ENCODE measurements at places on chromosomes 5 and 9.

- DNase-seq, result no peak
Measured at GRCh38 chr9:79817438-79818004, 245.8 kb downstream of the TLE4 start.

DNA sequence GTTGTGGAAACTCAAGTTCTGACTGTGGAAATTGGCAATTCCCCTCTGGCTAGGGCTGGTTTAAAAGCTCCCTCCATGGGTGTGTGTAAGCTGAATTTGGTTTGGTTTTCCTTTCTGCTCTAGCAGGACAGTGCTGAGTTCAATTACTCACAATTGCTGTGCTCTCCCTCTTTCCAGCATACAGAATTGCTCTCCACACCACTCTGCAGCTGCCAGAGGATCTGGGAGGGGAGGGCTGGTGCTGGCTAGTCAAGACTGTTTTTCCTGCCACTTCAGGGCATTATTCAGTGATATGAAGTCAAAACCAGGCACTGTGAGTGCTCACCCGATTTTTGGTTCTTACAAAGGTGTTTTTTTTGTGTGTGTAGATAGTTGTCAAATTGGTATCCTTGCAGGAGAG is 336.9 kb upstream of the SLC24A2 start:
- DNase-seq, result no peak

DNA sequence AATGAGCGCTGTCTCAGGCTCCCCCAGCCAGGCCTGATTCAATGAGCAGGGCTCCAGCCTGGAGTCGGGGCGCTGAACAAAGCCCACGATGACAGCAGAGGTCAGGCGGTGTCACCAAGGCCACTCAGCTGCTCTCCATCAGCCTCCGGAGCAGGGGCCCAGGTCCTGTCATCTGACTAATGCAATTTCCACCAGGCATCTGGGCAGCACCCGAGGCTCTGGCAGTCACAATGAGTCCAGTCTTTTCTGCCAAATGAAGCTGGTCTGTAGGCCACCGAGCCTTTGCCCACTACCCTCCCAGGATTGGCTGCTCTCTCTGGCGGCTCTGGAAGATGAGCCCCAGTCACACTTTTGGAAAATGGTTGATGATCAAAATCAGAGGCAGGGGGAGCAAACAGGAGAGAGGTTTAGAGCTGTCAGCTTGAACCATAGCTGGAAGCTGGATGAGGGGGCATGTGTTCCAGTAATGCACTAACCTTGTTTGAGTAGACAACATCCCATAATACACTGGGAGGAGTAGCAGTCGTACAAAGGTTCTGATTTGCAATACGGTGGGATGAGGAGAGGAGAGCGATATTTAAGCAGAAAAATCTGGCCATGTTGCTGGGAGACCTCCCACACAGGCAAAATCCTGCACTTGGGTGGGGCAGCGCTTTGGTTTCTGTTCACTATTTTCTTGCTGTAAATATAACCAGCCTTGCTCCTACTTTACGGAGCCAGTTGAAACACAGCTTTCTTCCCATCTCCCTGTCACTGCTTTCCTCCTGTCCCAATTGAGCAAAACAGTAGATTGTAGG is 306.4 kb upstream of the PANK3 start:
- peak; percentile 68 for DNase-seq

- DNase-seq, result no peak
Measured at GRCh38 chr5:123486951-123487655, 24.9 kb upstream of the CSNK1G3 start.

GRCh38 chr5:141910271-141910673 is 13.4 kb upstream of the DELE1 start:
- no peak for DNase-seq

DNA sequence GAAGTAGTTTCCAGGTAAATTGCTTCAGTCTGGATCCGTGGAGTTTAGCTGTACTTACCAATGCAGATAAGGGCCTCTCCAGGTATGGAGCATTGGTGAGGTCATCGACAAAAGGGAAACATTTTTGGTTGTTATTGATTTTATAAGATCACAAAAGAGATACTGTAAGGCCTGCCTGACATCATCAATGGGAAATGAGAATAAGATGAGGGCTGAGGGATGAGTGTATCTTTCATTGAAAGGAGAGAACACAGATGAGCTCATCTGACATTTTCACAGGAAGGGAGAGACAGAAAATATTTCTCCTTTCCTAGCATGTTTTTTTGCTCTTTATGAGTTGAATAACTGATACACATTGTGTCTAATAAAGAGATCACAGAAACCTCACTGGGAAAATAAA is 233.6 kb downstream of the SAXO1 start:
- DNase-seq, result no peak

DNA sequence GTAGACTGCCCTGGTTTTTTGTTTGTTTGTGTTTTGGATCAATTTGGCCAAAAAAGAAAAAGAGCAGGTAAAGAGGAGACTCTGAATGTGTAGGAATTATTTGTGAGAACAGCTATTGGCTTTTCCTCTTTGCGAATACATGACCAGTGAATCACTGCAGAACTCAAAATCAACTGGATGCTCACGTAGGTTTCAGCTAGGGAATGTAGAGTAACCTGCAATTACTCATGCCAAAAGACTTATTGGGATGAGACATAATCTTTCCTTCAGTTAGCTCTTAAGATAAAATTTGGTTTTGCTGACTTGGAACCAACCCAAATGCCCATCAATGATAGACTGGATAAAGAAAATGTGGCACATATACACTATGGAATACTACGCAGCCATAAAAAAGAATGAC is 348.0 kb downstream of the NPR3 start:
- DNase-seq, result no peak

GRCh38 chr9:135240222-135240621 is 152.8 kb downstream of the OLFM1 start:
- DNase-seq, result no peak

GRCh38 chr5:3139499-3139931 is 388.0 kb upstream of the IRX2 start:
- no peak for DNase-seq

- no peak for DNase-seq
Measured at GRCh38 chr9:135519179-135519971, 1.9 kb upstream of the LCN1 start.

GRCh38 chr5:56327809-56328208 is 94.7 kb upstream of the ANKRD55 start:
- no peak for DNase-seq

GRCh38 chr5:92002721-92003274 is 619.7 kb upstream of the ARRDC3 start:
- no peak for DNase-seq

GRCh38 chr5:41156739-41157138 is 56.6 kb downstream of the C6 start:
- no peak for DNase-seq

GRCh38 chr9:100167915-100168654 is 69.0 kb downstream of the INVS start:
- DNase-seq, result no peak

GRCh38 chr5:17151686-17152085 is 65.7 kb upstream of the BASP1 start:
- no peak for DNase-seq

- DNase-seq, result peak; percentile 79
Measured at GRCh38 chr5:37837414-37838032, 2.3 kb downstream of the GDNF start.

GRCh38 chr5:114362977-114363761 is 1.3 kb downstream of the KCNN2 start:
- no peak for DNase-seq

- DNase-seq, result no peak
Measured at GRCh38 chr5:131217791-131218190, 46.1 kb upstream of the CDC42SE2 start.

DNA sequence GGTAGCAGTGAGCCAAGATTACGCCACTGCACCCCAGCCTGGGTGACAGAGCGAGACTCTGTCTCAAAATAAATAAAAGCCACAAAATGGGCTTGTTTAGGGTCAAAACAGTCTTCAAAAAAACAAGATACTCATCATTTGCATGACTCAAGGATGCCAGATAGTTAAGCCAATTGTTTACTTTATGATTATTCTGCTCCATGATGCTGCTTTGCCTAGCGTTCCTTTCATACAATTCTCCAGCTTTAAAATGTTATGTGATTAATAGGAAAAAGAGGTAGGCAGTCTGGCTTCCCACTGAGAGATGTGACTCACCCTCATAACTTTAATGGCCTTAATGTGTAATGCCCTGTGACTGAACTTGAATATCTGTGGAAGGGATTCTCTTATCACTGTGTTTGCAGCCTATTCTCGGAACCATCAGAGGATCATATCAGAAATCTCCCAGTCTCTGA is 364.6 kb upstream of the TRPC7 start:
- DNase-seq, result no peak

GRCh38 chr5:1055896-1056610 is 47.5 kb downstream of the NKD2 start:
- no peak for DNase-seq

DNA sequence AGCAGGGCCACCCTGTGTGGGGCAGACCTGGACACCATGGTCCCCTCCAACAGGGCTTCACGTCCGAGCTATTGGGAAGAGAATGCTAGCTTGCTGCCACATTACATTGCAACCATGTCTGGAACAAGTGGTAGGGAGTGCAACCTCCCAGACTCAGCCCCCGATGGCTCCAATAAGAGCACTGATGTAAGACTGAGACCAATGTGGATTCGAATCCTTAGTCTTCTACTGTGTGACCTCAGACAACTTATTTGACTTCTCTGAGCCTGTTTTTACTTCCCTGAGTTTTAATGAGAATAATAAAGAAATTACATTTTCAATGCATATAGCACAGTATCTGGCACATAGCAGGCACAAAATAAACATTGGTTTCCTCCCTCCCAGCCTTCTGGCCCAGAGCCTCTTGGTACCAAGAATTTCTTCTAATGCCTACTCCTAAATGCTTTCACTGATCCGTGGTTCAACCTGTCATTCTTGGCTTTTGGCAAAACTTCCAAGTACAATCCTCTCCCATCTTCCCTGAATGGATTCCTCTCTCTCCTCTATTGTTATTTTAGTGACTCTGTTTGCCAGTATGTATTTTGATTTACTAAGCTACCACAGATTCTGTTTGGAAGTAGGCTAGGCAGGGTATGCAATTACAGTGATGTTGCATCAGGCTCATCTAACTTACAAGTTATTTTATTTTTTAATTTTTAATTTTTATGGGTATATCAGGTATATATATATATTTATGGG is 34.6 kb upstream of the COL15A1 start:
- DNase-seq, result no peak

DNA sequence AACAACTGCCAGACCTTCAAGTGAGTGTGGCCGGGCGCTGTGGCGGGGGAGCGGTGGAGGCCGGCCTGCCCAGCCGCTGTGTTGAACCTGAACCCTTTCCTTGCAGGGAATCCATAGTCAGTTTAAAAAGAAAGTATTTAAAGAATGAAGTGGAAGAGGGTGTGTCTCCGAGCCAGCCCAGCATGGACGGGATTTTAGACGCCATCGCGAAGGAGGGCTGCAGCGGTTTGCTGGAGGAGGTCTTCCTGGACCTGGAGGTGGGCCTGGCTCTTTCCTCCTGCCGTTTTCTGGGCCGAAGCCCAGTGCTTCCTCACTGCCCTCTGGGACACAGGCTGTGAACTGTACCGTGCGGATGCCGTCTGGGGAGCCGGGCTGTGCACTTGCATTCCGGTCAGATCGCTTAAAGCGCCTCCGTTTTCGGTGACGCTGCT is 19.1 kb downstream of the EXOC3 start:
- DNase-seq, result no peak

- DNase-seq, result no peak
Measured at GRCh38 chr5:107605596-107606125, 65.1 kb downstream of the EFNA5 start.

GRCh38 chr9:3467593-3468219 is 58.1 kb downstream of the RFX3 start:
- DNase-seq, result no peak

DNA sequence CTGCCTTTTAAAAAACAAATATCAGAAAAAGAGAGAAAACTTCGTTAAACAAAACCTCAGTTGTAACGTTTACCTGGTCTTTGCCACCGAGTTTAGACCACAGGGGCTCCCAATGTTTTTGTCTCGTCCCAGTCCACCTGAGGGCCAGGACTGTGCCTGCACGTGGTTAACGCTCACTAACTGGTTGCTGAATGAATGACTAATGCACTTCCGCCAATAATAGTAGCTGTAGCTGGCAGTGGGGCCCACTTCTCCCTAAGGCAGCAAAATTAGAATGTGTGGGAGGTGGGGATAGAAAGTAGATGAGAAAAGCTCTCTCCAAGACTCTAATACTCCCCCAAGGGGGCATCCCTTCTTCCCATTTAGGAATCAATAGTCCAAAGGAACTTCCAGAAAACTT is 29.1 kb upstream of the MED27 start:
- DNase-seq, result no peak

DNA sequence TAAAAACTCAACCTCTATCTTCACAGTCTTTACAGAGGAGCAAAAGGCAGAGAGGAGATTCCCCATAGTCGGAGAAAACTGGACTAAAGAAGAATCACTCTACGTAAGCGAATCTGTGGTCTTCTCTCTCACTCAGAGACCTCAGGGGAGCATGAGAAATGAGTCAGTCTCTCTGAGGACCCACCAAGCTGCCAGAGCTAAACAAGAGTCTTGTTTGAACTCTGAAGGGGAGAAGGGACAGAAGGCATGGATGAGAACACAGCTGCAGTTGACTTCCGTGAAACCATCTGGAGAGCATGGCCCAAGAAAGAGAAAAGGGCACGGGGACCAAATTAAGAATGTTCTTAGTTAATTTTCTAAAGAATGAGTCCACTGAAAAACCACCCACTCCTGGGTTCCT is 12.8 kb upstream of the MAN2A1 start:
- DNase-seq, result no peak

- DNase-seq, result no peak
Measured at GRCh38 chr5:78574731-78575161, 73.8 kb downstream of the LHFPL2 start.

- DNase-seq, result no peak
Measured at GRCh38 chr5:156134216-156134615, 192.7 kb upstream of the SGCD start.

GRCh38 chr5:34556509-34556782 is 99.7 kb upstream of the RAI14 start:
- DNase-seq, result no peak

- DNase-seq, result peak; percentile 89
Measured at GRCh38 chr9:127828262-127829031, 25.8 kb downstream of the FPGS start.

All from neural crest cell (in vitro differentiated cells).